Large intestine (tissue), 12 donors: ENCODE measurements at places on chromosomes 6 and 20. TPM values are rescaled to one million over a fixed set of nuclear protein-coding genes. Genes with fewer than 3 reads are reported as not detected.

The TAGAP gene
- polyA plus RNA-seq, result 2.3 TPM

The SLPI gene
- polyA plus RNA-seq, result 20.1 TPM

The LGSN gene
- polyA plus RNA-seq, result 0.04 TPM

The ABHD16B gene
- polyA plus RNA-seq, result not detected

The OR2H2 gene
- polyA plus RNA-seq, result 0.03 TPM

The DEFB119 gene
- polyA plus RNA-seq, result not detected

The SLC22A2 gene
- polyA plus RNA-seq, result 0.04 TPM

The SPATS1 gene
- polyA plus RNA-seq, result not detected

The TMEM244 gene
- polyA plus RNA-seq, result not detected
